Suppressor macrophage treated with lipopolysaccharide for 4 hours (primary cell): ENCODE measurements at places on chromosomes 5 and 9.

DNA sequence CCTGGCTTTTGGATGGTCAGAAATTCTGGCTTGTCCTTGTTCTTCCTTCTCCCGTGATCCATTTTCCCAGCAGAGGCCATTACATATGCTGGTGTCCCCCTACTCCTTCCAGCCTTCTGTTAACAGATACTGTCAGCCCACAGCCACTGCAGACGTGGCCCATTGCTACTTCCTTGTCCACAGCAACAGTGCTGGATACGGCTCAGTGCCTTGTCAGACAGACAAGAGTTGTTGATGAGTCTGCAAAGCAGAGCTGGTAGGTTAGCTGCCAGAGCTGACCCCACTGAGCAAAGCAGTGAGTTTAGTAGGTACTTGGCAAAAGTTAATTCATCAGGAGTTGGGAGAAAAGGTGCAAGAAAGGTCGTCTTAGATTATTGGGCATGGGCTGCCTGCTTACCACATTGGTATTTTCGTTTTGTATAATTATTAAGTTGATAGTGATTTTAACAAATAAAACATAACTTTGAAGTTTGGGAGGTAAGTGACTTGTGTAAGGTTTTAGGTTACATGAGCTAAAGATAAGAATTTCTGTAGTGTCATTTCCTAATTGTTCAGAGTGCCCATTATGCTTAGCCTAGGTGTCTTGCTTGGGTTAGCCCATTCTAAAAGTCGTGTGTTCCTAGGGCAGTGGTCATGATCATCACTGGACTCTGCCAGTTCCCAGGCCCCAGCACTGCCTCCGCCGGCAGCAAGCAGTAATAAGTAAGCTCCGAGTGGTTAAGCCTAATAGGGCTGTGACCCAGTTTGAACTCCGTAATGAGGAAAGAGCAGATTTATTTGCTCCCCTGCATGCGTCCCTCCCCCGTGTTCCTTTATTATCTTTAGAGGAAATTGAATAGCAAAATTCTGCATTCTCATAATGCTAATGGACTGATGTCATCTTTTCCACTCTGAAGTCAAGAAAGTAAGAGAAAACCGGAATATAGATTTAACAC is 292.0 kb downstream of the FANCC start:
- no peak for DNase-seq

DNA sequence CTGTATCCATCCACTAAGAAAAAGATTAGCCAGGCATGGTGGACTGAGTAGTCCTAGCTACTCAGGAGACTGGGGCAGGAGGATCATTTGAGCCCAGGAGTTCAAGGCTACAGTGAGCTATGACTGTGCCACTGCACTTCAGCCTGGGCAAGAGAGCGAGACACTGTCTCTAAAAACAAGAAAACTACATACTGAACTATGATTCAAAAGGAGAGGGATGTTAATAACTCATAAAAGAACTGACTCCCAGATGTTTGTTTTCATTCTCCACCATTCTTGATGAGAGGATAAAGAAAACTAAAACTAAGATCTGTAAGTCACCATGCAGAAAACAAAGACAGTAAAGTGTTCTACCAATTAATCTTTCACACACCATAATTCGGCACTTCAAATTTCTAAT is 53.5 kb downstream of the AUH start:
- no peak for DNase-seq

- DNase-seq, result no peak
These were observed 124.0 kb upstream of the TARS1 start for GRCh38 chr5:33316773-33317172.

DNA sequence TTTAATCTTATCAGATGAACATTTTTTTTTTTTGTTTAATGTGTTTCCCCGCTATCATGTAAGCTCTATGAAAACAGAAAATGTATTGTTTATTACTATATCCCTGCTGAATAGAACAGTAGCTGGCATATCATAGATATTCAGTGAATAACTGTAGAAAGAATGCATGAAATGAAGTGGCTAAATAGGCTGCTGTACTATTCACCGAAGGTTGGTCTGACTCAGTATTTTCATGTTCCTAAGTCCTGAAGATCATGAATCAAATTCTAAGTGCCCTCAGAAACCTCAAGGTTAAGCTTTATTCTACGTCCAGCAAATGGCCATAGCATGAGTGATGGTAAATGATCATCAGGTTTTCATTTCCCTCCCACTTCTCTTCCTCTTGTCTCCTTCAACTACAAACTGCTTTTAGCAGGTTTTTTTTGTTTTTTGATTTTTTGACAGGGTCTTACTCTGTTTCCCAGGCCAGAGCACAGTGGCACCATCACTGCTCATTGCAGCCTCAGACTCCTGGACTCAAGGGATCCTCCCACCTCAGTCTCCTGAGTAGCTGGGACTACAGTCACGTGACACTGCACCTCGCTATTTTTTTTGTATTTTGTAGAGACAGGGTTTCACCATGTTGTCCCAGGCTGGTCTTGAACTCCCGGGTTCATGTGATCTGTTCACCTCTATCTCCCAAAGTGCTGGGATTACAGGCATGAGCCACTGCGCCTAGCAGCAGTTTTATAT is 19.1 kb upstream of the ZFAND5 start:
- DNase-seq, result no peak

- no peak for DNase-seq
These were observed 160.0 kb upstream of the ITGA1 start for GRCh38 chr5:52627740-52628139.

GRCh38 chr9:136481558-136481957 is 1.3 kb downstream of the SEC16A start:
- no peak for DNase-seq
